ENCODE measurements at places on chromosomes 11 and 22. TPM values are rescaled to one million over a fixed set of nuclear protein-coding genes. Genes with fewer than 3 reads are reported as not detected.

CHKB gene
- 79.7 TPM for total RNA-seq

BRSK2 gene
- total RNA-seq, result 1.2 TPM

ACR gene
- total RNA-seq, result not detected

ZBTB16 gene
- 3.0 TPM for total RNA-seq

MRPL17 gene
- total RNA-seq, result 118 TPM

APOBEC3B gene
- total RNA-seq, result 8.0 TPM

PIH1D2 gene
- 0.57 TPM for total RNA-seq

HTR3A gene
- not detected for total RNA-seq

ROBO4 gene
- not detected for total RNA-seq

CRYBB2 gene
- 0.23 TPM for total RNA-seq

MOGAT2 gene
- total RNA-seq, result not detected

OR8D2 gene
- not detected for total RNA-seq

TRIM49 gene
- not detected for total RNA-seq

CRYAB gene
- not detected for total RNA-seq

AIFM3 gene
- not detected for total RNA-seq

C11orf65 gene
- total RNA-seq, result 3.6 TPM

SOX6 gene
- 0.46 TPM for total RNA-seq

WNT11 gene
- not detected for total RNA-seq

FEN1 gene
- 70.0 TPM for total RNA-seq

ALDH3B1 gene
- not detected for total RNA-seq

CYTH4 gene
- 33.1 TPM for total RNA-seq

MS4A12 gene
- not detected for total RNA-seq

ATXN10 gene
- 101 TPM for total RNA-seq

FGF19 gene
- total RNA-seq, result not detected

SYT12 gene
- 0.11 TPM for total RNA-seq

GGTLC2 gene
- not detected for total RNA-seq

ZNF214 gene
- not detected for total RNA-seq

ZW10 gene
- 16.9 TPM for total RNA-seq

NLRP14 gene
- total RNA-seq, result 0.11 TPM

FJX1 gene
- 0.74 TPM for total RNA-seq

LBHD1 gene
- total RNA-seq, result 11.9 TPM

GPHA2 gene
- total RNA-seq, result not detected

GALNT18 gene
- total RNA-seq, result 8.8 TPM

TEX12 gene
- total RNA-seq, result 0.32 TPM

ACTN3 gene
- total RNA-seq, result 0.26 TPM
